ENCODE measurements at places on chromosomes 5 and 9.

DNA sequence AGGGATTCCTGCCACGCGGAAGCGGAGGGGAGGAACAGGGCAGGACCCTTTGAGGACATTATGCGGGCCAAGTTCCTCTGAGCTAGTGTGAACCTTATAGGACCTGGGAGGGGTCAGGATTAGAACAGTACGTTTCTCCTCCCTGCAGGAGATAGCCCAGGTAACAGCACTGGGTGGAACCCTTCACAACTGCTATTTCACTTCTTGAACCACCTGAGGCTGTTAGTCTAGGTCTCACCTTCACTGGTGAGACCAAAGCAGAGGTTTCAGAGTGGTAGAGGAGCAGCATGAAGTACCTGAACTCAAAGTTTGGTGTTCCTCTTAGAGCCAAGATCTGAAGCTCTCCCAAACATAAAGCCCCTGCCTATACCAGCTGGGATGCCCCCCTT lies 832 bp downstream of the EIF4EBP3 start:
- DNase-seq, result no peak

GRCh38 chr9:35666045-35666444 lies 1.1 kb upstream of the ARHGEF39 start:
- DNase-seq, result no peak

DNA sequence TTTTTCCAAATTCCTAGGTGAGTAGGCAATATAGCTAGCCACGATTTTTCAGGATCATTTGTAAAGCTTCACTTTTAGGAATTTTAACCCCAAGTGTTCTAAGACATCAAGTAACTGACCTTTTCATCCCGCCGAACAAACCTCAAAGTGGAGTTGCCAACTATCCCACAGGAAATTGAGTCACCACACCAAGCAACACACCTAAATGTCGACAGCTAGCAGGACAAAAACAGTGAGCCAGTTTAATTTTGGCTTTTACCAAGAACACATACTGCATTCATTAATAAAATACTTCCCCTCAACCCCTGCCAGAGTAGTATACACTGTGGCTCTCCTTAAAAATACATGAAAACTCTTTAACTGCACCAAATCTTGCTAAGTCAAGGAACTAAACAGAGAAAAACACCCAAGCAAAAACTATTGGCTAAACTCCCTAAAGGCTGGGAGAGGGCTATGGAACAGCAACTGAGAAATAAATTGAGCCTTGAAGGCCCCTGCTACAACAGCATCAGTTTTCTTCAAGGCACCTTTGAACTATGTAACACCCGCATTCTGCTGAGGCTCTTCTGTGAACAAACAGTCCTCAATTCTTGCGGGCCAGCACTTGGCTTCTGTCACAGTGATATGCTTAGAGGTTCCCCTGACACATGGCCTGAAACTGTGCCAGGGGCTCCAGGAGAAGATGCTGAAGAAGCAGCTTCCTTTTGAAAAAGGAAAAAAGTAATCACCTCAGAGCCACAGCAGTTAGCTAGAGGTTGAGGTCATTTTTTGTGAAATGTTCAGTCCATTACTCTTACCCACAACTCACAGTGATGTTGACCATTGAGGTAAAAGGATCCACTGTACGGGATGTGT lies 459.6 kb downstream of the RAB3C start:
- no peak for DNase-seq

DNA sequence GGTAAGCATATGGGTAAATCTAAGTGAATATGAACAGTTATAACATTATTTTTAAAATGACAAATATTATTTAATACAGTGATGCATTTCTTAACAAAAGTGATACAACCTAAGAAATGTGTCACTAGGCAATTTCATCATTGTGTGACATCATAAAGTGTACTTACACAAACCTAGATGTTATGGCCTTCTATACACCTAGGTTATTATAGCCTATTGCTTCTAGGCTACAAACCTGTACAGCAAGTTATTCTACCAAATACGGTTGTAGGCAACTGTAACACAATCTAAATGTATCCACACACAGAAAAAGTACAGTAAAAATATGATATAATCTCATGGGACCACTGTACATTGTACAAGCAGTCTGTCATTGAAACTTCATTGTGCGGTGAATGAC lies 48.3 kb downstream of the STRBP start:
- no peak for DNase-seq

GRCh38 chr5:174501461-174502069 lies 222.8 kb upstream of the MSX2 start:
- no peak for DNase-seq

DNA sequence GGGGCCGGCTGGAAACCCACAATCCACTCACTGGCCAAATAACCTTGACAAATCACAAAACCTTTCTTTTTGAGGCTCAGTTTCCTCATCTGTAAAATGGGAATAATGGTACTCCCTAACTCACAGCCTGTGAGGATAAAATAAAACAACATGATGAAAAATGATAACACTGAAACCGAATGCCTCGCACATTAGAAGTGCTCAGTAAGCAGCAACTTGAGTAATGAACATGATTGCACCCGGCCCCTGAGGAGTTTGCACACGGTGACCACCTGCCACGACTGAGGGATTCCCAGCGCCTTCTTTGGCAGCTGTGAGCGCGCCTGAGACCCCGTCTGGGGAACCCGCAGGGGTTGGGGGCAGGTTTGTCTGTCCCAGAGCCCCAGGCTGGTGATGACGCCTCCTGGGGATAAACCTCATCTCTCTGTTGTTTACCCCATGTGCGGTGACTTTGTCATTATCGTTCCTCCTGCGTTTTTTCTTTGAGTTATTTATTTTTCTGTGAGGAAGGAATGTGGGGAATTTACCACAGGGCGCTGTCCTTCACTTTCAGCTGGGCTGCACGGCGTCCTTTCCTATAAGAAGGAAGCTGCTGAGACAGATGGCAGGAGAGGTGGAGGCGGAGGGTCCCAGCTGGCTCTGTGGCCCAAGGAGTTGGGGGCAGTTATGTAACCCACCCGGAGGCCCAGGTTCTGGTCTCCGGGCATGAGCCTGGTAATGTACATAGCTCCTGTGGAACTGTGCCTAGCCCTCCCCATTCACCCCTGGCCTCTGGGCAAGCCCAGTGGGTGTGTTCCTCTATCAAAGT lies 3.0 kb upstream of the SYNPO start:
- no peak for DNase-seq

GRCh38 chr5:170429014-170429413 lies 39.8 kb upstream of the KCNMB1 start:
- DNase-seq, result no peak

GRCh38 chr5:73968729-73969128 lies 342.7 kb downstream of the ARHGEF28 start:
- no peak for DNase-seq

DNA sequence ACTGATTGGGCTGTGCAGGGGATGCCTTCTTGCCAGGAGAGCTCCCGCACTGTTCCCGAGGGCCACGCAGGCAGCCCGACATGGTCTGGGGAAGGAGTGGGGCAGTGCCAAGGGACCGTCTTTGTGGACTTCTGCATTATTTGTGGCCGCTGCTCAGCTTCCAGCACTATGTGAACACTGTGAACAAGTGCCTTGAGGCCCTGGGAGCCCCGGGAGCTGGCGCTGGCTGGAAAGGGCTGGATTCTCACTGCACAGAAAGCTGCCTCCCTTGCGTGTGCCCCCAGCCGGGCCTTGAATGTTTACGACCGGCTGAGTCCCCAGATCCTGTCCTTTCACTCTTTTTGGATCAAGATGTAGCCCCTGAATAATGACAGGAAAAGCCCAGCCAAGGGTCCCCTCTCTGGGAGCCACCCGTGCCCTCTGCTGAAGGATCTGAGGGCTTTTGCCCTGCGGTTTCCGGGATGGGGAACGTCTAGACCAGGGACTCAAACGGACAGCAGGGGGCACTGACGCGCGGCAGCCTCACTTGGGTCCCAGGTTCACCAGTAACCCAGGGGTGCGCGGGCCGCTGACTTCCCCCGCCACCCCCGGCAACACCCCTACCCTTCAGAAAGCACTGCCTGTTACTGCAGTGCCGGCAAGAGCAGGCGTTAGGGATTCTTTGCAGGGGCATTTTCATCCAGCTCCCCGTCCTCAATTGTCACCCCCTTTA lies 98.9 kb upstream of the FCN2 start:
- DNase-seq, result no peak

DNA sequence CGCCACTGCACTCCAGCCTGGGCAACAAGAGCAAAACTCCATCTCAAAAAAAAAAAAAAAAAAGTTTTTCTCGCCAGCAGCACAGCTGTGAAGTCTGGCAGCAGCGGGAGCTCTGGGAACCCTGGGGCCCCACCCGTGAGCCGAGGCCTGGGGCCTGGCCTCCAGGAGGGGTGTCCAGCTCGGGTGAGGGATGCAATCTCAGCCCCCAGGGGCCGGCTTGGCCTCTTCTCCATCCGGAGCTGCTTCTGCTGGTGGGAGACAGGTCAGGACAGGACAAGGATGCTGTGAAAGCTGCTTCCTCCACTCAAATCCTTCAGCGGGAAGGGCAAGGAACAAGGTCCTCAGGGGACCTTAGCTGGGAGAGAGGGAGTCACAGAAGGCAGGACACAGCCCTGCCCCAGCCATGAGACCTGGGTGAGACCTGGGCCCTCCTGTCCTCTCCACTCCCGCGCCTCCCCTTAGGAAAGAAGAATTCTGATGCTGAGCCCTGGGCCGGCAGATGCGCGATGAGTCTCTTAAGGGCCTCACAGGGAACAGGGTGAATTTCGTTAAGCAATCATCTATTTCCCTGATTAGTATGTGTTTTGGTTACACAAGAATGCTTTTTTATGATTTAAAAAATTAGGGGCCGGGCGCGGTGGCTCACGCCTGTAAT lies 30.6 kb downstream of the PLPP7 start:
- DNase-seq, result no peak

GRCh38 chr9:14660721-14661120 lies 32.5 kb downstream of the ZDHHC21 start:
- DNase-seq, result no peak

DNA sequence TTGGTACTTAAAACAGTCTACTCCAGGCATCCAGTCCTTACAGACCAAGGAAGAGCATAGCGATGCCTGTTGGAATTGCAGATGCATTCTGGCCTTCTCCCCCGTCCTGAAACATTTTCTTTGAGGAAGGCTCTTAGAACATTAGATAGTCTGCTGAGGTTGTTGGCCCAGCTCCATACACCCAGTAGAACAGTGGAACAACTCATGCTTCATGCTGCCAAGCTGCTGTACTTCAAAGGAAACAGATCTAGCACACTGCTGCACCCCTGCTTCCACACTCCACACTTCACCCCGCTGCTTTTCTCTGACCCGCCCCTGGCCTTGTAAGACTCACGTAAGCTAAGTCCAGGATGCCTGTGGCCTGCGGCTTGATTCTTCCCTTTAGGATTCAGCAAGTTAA lies 33.4 kb upstream of the NCS1 start:
- no peak for DNase-seq

GRCh38 chr9:93579711-93580516 lies 3.5 kb downstream of the PHF2 start:
- no peak for DNase-seq

DNA sequence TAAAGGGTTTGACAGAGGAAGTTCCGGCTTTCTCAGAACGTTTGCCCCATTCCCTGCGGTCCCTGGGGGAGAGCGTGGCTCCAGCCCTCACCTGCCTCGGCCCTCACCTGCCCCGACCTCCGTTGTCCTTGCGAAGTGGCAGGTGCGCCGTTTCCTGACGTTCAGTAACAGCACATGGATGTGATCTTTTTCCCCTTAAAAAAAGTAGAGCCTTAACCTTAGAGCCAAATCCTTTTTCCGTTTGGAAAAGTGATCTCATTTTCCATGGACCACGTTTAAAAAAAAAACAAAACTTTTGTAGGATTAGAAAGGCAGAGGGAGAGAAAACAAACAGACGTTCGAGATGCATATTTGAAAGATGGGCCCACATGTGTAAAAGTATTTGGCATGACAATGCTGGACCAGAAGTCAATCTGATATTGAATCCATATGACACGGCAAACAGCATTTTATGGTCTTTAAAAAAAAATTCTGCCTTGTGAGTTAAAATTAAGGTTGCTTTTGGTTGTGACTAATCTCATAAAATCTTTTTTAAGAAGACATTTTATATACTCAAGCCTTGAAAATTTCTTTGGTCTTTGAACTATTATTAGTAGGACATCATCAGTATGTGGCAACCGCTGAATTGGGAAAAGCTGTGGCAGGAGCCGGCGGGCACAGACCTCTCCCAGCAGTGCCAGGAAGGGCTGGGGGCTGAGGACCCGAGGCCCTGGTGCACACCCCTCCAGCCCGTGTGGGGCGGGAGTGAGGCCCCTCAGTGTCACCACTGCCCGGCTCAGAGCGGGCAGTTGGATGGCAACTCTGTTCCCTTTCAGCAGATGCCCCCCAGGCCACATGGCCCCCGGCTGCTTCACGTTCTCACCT lies 42.5 kb upstream of the EXOC3 start:
- DNase-seq, result no peak

- DNase-seq, result no peak
Observed at GRCh38 chr9:125125523-125125922, 17.8 kb downstream of the SCAI start.

GRCh38 chr9:5269249-5269715 lies 35.2 kb downstream of the RLN2 start:
- no peak for DNase-seq

Data from stimulated activated CD8-positive, alpha-beta memory T cell treated with anti-CD3 and anti-CD28 coated beads, Interleukin-4, amount 100 ng/mL, for 1 hour (primary cell).